ENCODE measurements at places on chromosomes 5 and 9.

DNA sequence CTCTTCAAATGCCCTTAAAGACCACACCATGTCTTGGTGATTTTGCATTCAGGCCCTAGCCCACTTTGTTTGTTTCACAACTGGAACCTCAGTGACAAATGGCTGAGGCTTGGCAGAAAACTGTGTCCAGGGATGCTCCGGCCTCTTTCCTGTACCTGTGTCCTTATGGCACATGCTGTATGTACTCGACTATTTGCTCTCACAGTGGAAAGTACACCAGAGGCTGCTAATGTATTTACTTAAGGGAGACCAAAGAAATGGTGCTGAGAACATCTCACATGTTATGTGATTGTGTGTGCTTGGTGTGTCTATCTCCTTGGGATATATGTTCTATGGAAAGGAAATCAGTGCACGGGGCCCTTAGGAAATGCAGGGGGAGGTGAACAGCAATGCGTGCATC is 263.3 kb downstream of the GADD45G start:
- DNase-seq: no peak

GRCh38 chr5:82298668-82299067 is 20.5 kb upstream of the RPS23 start:
- DNase-seq: no peak

GRCh38 chr9:88501086-88501485 is 33.9 kb upstream of the NXNL2 start:
- no peak for DNase-seq

- no peak for DNase-seq
Observed at GRCh38 chr5:177535125-177535524, 18.4 kb upstream of the DDX41 start.

DNA sequence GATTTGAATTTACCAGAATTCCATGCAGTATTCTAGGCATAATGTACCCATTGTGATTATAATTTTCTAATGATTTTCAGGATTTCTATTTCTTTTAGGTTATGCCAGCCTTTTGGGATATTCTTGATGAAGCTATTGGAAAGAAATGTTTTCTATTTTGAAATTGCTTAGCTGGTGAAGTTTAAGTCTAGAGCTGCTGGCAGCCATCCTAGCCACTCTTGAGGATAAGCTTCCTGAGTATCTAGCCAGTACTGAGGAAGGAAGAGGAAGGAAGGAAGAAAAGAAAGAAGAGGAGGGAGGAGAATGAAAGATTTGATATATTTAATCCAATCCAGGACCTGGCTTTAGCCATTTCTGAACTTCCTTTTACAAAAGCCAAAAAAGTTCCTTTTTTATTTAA is 142.1 kb upstream of the DAB2 start:
- no peak for DNase-seq

- DNase-seq: no peak
Observed at GRCh38 chr5:153629027-153629895, 138.8 kb downstream of the GRIA1 start.

GRCh38 chr9:123940721-123941523 is 11.0 kb upstream of the DENND1A start:
- DNase-seq: no peak

Data from NCI-H526 (cell line).